WERI-Rb-1 (cell line): ENCODE measurements at places on chromosomes 13 and 19.
A peak's percentile ranks its signal among the peaks of the same experiment; 100 is the strongest.

DNA sequence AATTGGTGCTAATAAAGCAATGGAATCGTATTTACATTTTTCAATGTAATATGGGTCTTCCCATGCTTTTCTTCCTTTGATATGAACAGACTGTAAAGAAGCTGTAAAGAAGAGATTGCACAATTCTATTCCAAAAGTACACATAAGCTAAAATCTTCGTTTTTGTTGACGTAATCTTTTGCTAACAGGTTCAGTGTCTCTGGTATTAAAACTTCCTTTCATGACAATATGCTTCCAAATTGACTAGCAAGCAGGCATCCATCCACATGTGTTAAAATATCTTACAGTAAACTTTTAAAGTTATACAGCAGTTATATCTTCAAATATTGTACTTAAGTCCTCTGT is 19.3 kb upstream of the SGCG start:
- DNase-seq: no peak

- DNase-seq: no peak
Measured at GRCh38 chr13:71213252-71213821, 653.7 kb downstream of the DACH1 start.

DNA sequence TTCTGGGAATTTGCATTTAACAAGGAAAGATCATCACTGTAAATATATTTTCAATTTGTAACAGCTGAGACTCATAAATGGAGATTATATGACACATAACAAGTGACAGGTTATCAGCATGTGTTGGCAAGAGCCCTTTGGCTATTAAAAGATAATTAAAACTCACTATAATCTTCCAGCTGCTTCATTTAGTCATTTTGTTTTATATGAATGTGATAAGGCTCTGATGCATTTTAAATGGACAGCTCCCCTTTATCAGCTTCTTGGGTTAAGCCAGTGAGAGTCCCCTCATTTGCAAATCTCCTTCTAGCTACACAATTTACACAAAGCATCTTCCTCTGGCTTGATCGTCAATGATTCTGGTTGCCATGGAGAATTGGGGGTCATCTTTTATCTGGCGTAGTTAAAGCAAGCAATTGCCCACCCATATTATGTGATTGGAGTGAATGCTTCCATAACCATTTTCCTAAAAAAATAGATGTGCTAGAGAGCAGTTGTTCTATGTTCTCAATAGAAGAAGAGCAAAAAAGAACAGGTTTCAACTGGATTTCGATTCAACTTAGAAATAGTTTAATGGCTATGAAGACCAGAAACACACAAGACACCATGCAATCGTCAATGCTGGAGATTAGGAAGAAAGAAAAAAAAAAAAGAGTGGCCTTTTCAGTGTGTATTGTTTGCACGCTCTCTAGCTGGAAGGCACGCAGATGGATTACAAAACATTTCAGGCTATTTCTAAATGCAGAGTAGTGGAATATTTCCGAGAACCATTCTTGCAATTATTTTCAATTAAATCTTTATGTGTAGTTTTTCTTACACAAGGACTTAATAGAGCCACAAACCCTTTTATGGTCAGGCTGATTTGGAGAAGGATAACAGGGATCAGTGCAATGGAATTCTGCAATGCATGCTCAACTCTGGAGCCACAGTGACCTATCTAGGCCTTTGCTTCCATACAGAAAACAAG is 27.4 kb downstream of the STARD13 start:
- DNase-seq: no peak

DNA sequence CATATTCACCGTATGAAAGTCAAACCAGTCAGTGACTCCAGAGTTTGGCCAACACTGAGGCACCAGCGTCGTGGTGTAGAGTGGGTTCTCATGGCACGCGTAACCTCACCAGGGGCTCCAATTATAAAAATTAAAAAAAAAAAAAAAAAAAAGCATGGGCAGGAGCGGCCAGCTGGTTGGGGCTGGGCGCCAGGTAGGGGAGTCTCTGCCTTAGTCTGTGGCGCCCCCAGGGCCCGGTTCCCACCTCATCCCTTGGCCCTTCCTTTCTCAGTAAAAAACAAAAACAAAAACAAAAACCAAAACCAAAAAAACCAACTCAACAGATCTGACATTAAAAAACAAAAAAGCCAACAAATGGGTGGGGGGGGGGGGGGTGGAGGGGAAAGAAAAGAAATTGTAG is 4.6 kb upstream of the EPHX3 start:
- no peak for DNase-seq

DNA sequence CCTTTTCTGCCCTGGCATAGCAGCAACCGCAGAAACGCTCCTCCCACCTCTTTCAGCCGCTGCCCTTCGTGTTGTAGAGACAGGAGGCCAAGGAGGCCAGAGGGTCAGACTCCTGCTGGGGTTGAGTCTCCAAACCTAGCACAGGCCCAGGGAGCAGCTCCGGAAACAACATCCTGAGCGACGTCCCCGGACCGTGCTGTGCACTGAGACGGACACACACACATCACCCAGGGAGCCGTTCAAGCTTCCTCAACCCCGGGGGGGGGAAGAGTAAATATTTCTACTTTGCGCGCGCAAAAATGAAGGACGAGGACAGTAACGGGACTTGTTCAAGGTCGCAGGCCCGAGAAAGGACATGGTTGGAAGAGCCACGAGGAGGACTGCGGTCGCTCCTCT is 657 bp downstream of the ZNF550 start:
- peak; percentile 15 for DNase-seq

DNA sequence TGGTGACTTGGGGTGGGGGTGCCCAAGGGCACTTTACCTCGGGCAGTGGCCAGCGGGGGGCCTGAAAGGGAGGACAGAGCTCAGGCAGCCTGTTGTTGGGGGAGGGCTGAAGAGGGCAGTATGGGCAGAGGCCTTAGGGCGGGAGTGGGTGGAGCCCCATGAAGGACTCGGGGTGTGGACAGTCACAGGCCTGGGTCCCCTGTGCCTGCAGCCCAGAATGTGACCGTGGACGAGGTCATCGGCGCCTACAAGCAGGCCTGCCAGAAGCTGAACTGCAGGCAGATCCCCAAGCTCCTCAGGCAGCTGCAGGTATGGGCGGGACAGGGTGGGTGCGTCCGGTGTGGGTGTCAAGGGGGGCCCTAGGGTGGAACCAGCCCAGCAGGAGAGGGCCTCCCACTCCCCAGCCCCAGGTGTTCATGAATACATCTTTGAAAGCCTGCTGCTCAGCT is 22.5 kb downstream of the NKPD1 start:
- DNase-seq: no peak

DNA sequence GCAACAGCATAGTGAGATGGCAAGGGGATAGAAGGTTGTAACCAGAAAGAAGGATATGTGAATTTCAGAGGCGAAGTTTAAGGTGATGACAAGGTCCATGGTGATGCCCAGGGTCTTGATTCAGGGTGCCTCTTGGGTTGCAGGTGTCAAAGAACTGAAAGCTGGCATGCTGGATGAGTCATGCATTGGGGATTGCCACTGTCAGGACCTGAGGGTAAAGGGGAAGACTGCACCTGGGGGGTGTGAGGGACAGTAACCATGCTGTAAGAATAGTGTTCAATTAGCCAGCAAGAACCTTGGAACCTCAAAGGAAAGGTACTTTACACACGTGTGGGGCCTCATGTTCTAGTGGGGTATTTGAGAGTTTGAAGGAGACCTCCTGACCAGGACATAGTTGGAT is 279.6 kb downstream of the SLC7A1 start:
- no peak for DNase-seq

DNA sequence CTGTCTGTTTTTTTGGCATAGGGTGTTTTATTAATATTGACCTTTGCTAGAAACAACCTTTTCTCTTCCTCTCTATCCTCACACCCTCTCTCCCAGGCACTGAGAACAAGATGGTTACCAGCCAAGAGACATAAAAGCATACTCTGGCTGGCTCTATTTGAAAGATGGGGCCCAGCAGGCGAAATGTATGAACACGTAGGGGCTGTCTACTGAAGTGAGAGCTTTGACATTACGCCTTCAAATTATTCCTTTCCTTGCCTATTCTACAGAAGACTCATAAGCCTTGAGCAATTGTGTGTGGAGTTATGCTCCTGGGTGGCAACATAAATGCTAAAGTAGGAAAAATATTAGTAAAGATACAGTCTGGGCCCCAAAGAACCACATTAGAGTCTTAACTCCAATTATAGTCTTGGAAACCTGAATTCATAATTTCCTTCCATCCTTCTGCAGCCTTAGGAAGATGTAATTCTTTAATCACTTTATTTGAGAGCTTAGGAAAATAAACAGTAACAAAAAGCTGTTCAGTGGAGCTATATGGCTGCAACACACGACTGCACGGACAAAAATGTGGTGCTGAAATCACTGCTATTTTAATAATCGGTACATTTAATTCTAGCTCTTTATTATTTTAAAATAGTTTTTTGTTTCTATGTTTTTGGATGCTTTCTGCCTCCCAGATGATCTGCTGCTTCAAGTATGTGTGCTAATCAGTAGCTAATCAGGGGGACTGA is 122.3 kb upstream of the RNF113B start:
- DNase-seq: no peak

DNA sequence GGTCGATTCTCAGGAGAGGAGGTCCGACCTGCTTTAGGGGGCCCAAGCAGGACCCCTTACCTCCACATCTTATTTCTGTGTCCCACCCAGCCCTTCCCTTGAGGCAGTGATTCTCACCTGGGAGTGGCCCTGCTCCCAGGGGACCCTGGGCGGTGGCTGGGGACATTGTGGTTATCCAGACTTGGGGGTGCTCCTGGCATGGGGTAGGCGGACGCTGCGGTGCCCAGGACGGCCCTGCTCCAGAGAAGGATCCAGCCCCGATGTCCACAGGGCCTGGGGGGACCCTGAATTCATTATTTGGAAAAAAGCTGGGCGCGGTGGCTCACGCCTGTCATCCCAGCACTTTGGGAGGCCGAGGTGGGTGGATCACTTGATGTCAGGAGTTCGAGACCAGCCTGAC is 84.4 kb downstream of the GADD45B start:
- no peak for DNase-seq

GRCh38 chr13:63774133-63774532 is 2358.5 kb upstream of the PCDH20 start:
- DNase-seq: no peak

DNA sequence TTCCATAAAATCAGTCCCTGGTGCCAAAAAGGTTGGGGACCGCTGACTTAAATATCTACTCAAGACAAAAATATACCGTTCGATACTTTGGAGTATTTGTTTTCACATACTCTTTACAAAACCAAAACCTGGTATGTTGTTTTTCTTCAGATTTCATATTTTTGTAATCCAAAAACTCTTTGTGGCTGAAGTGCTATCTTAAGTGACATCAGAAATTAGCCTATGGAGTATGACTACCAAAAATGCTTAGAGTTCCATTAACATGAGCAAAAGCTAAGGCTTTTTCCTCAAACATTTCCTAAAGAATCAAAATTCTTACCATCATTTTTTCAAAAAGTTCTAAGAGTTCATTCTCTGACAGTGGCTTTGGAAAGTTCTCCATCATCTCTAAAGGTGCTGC is 52.0 kb downstream of the DIAPH3 start:
- DNase-seq: no peak

- no peak for DNase-seq
Measured at GRCh38 chr13:102909971-102910370, 64.1 kb downstream of the ERCC5 start.

DNA sequence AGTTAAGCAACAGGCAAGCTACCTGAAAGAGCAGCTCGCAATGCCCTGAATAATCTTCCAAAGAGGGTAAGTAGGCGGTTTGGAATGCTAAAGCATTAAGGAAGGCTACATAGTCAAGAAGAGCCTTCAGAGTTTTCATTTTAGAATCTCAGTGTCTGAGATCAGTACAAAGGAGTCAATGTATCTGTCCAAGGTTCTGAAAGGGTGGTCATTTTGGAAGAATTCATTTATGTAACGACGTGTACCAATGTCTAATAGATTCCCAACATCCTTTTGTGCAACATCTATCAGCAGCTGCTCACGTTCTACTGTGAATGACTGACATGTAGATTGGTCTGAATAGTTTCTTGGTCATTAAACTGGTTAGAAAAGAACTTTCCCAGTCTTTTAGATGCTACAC is 15.2 kb downstream of the ZNF665 start:
- no peak for DNase-seq

DNA sequence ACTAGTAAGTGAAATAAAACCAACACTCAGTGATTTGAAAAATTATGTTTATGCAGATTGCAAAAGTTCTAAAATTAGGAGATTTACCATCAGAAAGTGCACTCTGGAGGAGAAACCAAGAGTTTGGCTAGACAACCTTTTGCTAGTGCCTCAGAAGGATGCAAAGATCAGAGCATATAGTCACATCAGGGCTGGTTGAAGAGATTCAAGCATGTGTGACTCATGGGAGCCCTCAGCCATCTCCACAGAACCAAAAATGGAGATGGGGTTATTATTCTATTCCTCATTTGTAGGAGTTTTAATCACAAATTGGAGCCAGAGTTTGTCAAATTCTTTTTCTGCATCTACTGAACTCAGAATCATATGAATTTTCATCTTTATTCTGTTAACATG is 32.9 kb upstream of the OXGR1 start:
- DNase-seq: no peak

DNA sequence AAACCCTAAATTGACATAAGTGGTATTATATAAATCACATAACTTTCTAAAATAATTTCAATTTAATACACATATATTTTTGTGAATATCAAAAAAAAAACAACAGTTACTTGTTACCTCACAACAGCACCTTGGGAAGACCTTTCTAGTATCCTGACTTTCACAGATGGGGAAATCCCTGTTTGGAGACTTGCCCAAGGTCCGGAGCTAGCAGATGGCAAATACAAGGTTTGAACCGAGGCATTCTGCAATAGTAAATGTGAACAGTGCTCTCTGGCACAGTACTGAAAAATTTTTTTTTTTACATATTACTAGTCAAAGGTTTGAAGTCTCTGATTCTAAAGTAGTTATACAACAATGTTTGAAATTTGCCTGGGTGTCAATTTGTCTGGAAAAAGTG is 104.5 kb downstream of the SUCLA2 start:
- no peak for DNase-seq

DNA sequence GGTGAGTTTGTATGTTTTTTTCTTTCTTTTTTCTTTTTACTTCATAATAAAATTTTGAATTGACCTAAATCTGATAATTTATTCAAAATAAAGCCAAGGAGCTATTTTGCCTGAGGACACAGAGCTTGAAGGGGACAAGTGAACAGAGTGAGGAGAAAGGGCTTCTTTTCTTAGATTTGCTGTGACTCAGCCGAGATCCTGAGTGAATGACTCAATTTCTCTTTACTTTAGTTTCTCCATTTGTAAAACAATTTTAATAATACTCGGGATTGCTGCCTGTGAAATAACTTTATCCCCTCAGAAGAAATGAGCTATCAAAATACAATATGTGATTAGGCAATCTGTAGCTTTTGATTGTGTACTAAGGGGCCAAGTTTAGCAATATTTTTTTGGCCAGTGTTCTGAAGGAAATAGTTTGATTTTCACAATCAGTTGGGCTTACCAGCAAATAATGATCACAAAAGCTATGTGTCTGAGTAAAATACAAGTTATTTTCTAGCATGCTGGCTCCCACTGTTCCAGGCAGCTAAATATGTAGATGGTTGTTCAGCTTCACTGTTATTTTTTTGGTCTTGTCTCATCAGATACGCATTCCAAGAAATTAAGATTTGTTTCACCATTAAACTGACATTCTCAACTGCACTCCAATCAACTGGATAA is 437.5 kb downstream of the FGF9 start:
- DNase-seq: no peak

- DNase-seq: peak; percentile 72
Measured at GRCh38 chr19:3269916-3270671, 45.6 kb downstream of the CELF5 start.
